ENCODE measurements at places on chromosomes 7 and 10.

GRCh38 chr10:5492929-5493576, 6.3 kb downstream of the CALML5 start:
- no peak for DNase-seq

- no peak for DNase-seq
Measured at GRCh38 chr10:48331436-48331835, 25.0 kb downstream of the MAPK8 start.

DNA sequence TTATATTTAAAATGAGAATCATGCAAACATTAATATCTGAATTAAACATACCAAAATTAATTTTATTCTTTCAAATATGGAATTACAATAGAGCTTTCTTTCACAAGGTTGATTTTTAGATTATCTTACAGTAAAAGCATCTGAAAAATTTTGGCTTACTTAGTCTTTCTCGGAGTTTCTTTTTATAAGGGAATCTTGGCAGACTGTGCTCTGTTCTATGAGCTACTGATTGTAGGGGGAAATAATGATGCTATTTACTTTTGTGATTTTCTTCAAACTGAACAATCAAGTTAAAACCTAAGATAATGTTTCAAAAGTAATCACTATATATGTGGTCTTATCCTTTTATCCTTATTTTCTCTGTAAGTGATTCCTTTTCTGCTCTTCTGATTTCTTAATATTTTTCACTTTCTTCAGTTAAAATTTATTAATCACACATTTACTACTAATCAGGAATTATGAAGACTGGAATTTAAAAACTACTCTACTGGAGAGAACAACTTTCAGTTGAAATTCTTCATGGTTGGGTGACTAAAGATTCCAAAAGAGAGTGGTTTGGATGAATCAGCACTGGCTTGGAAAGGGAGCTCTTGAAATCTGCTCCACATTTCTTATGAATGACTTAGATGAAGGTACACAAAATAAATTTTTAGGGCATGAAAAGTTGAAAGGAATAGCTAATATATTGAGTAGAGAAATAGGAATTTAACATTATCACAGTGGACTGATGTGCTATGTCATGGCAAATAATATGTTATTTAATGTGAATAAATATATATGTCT, 103.9 kb downstream of the PPP1R9A start:
- DNase-seq, result peak; percentile 77

GRCh38 chr10:126430512-126430911, 42.2 kb upstream of the ADAM12 start:
- DNase-seq, result no peak

GRCh38 chr7:40500219-40500618, 365.4 kb downstream of the SUGCT start:
- no peak for DNase-seq

DNA sequence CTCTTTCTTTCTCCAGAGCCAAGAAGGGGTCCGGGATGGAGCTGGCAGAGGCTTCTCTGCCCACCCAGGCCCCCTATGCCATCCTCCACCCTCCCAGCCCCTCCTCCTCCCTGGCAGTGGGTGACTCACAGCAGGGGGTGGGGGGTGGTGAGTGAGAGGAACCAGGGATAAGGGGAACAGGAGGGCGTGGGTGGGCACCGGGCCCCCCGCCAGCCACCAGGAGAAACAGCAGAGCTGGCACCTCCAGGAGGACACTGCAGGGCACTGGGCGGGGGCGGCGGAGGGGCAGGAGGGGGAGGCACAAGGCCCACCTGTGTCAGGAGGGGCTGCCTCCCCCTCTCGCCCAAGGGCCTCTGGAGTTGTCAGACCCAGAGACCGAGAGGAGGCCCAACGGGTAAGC, 56.0 kb downstream of the CAMK2B start:
- no peak for DNase-seq

DNA sequence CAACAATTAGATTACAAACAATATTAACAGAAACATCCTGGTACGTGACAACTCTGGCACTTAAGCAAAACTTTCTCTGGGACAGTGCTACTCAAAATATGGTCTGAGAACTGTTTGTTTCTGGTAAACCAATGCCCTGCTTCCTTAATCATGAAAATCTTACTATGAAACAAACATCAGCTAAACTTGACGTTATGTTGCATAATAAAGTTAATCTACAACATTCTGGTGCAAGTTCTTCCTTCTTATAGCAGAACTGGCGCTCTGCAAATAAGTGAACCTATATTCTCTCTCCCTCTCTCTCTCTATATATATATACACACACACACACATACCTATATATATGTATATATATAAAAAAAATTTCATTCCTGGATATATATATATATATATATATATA, 7.8 kb downstream of the C7orf33 start:
- DNase-seq, result no peak

- no peak for DNase-seq
Measured at GRCh38 chr7:72042855-72043254, 369.3 kb downstream of the CALN1 start.

- DNase-seq, result no peak
Measured at GRCh38 chr10:15606377-15606776, 113.3 kb downstream of the ITGA8 start.

GRCh38 chr7:41640487-41640886, 62.4 kb downstream of the INHBA start:
- no peak for DNase-seq

DNA sequence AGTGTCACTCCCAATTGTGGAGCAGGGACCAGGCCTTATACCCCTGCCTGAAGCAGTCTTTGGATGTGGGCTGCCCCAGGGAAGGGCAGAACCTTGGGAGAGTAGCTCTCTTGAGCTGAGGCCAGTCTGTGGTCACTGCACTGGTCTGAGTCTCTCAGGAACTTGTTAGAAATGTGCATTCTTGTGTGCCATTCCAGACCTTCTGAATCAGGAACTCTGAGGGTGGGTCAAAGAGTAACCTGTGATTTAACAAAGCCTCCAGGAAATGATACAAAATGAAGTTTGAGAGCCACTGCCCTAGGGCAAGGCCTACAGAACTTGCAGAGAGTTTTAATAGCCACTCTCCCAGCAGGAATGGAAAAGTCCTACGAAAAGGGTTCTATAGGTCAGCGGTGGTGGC, 68.1 kb downstream of the LYZL1 start:
- DNase-seq, result no peak

- DNase-seq, result no peak
Measured at GRCh38 chr7:39921506-39922175, 28.4 kb upstream of the CDK13 start.

GRCh38 chr7:24284699-24285506, 913 bp downstream of the NPY start:
- no peak for DNase-seq

DNA sequence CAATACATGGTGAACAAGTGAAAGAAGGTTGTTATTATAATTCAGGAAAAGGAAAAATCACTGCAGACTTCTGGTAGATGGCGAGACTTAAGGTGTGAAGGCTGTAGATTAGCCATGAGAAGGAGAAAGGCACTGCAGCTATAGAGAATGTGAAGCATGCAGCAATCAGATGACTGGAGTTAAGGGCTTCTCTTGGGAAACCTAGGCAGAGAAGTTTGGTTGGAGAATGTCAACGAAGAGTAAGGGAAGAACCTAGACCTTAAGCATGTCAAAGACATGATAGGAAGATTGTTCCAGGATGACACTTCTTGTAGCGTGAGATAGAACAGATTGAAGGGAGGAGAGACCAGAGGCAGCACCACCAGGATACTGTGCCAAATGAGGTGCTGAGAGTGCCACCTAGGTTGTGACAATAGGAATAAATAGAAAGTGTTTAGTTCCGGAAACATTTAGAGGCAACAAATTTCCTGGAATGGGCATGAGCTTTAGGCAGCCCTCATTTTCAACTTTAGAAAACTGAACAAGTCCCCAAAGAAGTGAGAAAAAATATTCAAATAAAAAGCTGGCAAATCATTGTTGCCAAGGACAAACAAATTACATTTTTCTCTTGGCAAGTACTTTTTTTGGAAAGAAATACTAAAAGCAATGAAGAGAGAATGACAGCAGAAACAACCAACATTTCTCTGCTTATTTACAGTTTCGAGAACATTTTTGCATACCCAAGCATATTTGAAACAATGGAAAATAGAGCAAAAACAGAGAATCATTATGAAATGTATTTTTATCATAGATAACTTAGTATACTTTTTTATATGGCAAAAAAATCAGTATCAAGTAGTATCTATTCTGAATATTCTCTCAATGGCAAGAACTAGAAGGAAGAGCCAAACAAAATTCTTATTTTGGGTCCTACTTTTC, 4.9 kb downstream of the LRRC17 start:
- DNase-seq, result no peak

GRCh38 chr7:15433151-15433550, 128.7 kb downstream of the AGMO start:
- no peak for DNase-seq

GRCh38 chr10:22704471-22704911, 9.9 kb downstream of the PIP4K2A start:
- no peak for DNase-seq

DNA sequence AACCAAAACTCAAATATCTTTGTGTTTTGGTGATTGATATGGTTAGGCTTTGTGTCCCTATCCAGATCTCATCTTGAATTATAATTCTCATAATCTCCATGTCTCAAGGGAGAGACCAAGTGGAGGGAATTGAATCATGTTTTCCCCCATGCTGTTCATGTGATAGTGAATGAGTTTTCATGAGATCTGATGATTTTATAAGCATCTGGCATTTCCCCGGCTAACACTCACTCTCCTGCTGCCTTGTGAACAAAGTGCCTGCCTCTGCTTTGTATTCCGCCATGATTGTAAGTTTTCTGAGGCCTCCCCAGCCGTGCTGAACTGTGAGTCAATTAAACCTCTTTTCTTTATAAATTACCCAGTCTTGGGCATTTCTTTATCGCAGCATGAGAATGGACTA, 419.5 kb downstream of the SH2D4B start:
- no peak for DNase-seq

DNA sequence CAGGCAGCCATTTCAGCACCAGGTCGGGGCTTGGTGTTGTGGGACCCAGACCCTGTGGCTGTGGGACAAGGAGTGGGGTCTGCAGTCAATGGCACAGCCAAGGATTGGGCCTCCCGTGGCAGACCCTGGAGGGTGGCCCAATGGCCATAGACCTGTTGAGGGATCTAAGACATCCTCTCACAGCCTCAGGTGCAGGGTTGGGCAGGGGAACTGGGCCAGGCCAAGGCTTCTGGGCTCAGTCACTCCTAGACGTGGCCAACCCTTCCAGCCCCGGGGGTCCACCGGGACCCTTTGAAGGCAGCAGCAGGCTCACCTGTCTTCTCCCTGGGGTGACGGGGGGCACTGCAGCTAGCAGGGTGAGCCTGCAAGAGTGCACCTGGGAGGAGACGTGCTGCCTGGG, 45.7 kb upstream of the DPYSL4 start:
- DNase-seq, result no peak

- DNase-seq, result no peak
Measured at GRCh38 chr10:101261702-101262101, 32.4 kb upstream of the LBX1 start.

DNA sequence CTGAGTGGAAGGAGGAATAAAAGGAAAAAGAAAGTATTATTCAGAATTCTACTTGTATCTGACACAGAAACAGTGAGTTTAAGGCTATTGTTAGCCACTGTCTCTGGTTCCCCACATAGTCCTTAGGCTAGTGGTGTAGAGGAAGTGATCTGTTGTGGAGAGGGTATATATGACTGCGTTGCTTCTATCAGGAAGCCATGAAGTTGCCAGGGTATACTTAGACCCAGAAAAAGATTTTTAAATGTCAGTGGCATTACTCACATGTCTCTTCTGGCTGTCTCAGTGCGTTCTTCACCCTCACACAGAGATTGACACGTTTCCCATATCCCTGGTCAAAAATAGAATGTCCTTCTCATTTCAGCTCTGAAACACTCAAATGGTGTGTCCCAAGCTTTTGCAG, 72.7 kb downstream of the SEM1 start:
- DNase-seq, result no peak

DNA sequence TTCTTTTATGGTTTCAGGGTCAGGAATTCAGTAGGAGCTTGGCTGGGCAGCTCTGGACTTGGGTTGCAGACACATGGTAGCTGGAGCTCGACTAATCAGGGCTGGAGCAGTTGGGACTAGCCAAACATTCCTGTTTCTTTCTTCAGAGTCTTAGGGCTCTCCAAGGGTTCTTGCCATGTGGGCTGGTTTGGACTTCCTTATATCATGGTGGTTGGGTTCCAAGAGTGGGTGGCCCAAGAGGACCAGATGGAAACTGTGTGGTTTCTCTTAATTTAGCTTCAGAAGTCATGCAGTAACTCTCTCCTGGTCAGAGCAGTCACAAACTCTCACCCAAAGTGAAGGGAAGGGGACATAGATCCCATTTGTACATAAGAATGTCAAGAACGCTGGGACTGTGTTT, 270.1 kb upstream of the FZD1 start:
- no peak for DNase-seq

GRCh38 chr7:6157685-6158423, 114.6 kb downstream of the CYTH3 start:
- no peak for DNase-seq

DNA sequence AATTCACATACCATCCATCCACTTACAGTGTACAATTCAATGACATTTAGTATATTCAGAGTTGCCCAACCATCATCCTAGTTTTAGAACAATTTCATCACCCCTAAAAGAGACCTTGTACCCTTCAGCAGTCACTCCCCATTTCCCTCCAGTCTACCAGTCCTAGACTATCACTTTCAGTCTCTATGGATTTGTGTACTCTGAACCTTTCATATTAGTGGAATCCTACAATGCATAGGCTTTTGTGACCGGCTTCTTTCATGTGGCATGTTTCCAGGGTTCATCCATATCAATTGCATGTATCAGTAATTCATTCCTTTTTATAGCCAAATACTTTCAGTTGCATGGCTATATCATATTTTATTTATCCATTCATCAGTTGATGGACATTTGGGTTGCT, 53.5 kb upstream of the SEMA3E start:
- no peak for DNase-seq

Measured in astrocyte of the cerebellum (primary cell).